ENCODE measurements at places on chromosomes 11 and 22.

DNA sequence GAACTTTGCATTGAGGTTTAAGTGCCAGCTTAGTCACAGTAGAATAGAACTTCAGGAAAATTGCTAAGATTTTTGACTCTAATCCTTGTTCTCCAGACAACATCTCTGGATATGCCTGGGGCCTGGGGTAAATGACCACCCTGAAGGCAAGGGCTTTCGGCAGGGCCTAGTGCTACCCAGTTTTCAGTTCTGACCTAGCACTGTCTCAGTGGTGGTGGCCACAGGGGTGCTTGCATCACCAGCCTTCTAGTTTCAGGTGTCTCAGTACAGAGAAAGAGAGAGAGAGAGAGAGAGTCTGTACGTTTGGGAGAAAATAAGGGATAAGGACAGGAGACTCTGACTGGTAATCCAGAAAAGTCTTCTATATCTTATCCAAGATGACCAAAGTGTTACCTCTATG is 890.5 kb downstream of the JRKL start:
- DNase-seq: no peak

- DNase-seq: no peak
Measured at GRCh38 chr22:24187731-24188644, 6.7 kb downstream of the SUSD2 start.

DNA sequence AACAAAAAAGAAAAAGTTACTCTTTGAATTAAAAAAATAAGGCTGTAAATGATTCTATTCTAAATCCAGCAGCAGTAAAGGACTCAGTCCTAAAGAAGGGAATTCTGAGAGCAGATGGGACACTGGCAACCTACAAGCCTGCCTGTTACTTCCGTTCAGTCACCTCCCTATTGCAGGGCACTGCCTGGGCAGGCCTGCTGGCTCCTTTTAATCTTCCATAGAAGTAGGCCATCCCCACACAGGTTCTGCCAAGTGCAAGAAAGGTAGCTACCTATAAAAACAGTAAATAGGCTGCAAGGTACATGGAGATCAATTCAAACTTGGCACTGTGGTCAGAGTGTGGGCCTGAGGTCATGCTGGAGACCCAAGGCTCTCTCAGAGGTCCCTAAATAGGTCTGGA is 136.4 kb downstream of the TRIM44 start:
- no peak for DNase-seq

DNA sequence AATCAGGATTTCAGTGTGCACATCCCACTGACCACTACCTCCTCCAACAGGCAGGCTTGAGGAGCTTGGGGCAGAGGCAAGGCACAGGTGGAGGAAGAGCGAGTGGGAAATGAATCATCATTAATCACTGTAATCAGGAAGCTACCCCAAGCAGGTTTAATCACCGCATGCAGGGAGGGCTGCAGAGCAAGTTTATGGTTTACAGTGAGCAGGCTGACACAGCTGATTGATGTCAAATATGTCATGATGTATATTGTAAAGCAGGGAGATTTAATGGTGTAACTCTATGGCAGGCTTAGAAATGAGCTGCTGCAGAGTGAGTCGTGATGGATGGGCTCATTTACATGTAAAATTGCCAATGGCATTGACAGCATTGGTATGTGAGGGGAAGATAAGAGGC is 441.0 kb downstream of the NTM start:
- no peak for DNase-seq

DNA sequence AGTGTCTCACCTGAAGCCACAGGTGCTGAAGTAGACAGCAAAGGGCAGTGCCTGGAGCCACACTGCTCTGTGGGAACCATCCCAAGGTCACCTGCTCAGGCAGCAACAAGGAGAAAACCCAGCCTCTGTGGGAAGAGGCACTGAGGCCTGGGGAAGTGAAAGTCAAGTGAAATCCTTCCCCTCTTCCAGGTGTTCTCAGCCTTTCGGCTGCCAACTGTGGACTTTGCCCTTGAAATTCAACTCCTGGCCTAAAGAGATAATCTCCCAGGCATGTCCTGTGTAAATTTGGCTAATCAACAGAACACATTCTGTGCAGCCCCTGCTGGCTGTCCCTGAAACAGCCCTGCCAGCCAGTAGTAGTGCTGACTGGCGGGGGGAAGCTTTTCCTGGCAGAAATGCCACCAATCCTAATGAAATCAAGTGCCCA is 112.1 kb downstream of the RPL27A start:
- DNase-seq: no peak

GRCh38 chr11:38968951-38969350 is 2370.9 kb upstream of the RAG2 start:
- DNase-seq: no peak

DNA sequence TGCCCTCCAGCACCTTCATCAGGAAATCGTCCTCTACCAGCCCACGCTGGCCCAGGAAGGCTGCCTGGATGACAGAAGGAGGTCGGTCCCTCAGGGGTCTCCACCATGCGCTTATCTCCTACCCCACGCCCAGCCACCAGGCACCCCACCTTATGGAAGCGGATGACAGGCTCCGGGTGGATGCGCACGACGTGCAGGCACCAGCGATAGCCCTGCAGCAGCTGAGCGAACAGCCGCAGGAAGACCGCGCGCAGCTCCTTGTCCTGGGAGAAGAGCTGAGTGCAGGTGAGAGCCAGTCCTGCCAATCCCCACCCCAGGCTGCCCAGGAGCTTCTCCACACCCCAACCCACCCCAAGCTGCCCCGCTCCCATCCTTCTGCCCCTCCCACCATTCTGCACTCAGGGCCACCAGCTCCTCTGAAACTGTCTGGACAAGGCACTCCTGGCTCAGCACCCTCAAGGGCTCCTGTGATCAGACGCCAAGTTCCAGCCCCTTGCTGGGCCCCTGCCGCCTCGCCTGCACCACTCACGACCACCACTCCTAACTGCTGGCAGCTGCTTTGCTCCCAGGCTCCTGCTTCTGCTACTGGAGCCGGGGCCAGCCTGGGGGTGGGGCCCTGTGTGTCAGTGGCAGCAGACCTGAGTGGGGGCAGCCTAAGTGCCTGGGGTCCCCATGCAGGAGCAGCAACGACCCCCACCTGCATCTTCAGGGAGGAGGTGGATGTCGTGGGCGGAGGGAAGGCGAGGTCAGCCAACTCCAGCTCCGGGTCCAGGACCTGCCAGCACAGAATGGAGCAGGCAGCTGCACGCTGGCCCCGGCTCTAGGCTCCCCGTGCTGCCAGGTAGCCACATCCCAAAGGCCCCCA is 9.5 kb downstream of the SBF1 start:
- no peak for DNase-seq

DNA sequence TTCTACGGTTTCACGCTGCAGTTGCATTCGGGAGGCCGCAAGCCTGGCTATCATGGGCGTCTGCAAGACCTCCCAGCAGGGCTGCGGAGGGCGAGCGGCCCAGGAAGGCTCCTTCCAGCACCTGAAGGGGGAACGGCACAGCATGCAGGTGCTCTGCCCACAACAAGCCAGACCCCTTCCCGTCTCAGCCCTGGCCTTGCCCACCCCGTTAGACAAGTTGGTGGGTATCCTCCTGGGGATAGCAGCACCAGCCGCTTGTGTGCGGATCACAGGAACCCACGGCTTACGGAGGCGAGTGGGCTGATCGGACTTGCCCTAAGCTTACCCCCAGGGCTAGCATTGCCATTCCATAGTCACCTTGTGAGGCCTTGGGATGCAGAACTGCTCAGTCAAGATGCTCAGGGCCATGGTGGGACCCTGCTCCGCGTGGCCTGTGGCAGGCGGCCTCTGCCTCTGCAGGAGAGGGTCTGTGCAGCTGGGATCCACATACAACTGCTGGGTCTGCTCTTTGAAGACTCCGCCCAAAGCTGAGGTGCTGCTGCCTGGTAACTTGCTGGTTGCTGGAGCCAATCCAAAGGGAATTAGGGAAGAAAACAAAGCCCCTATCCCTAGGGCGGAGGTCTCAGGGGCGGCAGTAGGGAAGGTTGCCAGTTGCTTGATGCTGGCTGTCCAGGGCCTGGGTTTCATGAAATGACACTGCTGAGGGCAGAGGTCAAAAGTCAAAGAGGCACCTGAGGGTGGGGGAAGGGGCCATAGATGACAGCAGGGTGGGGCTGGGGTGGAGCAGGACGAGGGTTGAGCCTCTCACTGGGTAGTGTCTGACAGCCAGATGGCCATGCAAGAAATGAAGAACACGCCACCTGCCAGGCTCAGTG is 1.4 kb upstream of the OSBPL5 start:
- DNase-seq: no peak

- no peak for DNase-seq
Measured at GRCh38 chr22:49347376-49347775, 480.3 kb downstream of the BRD1 start.

DNA sequence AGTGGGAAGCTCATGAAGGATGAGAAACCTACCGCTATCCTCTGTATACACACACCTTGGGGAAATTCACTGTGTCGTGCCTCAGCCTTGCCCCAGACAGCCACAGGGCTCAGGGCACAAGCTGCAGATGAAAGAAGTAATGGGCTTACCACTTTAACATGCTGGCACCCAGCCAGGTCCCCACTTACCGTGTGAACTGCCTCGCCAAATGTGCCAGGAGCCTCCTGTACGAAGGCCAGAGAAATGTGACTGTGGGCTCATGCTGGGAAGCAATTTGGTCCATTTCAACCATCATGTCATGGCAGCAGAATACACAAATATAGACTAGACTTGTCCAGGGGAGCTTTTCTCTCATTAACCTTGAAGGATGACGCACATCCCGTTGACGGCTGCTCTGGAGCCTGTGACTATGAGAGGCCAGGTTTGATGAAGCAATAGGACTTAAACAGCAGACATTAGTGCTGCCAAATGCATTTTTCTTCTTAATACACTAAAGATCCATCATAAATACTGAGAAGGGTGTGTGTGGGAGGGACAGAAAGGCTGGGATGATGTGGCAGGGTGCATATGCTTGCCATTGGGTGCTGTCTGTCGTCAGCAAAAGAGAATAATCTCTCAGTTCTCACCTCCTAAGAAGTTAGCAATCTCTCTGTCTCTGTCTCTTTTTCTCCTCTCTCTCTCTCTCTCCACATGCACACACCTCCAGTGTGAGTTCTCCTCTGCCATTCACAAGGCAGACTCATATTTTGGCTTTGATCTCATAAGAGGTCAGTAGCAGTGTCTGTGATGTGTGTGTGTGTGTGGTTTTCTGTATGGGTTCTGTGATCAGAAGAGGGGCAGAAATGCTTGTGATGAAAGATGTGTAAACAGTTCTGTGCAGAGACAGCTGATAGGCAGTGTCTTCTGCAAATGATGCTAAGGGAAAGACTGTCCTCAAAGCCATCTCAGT is 142.4 kb downstream of the KIRREL3 start:
- no peak for DNase-seq
